Esophagus squamous epithelium (tissue), 5 donors: ENCODE measurements at places on chromosomes 3 and 15.
A peak's percentile ranks its signal among the peaks of the same experiment; 100 is the strongest.

DNA sequence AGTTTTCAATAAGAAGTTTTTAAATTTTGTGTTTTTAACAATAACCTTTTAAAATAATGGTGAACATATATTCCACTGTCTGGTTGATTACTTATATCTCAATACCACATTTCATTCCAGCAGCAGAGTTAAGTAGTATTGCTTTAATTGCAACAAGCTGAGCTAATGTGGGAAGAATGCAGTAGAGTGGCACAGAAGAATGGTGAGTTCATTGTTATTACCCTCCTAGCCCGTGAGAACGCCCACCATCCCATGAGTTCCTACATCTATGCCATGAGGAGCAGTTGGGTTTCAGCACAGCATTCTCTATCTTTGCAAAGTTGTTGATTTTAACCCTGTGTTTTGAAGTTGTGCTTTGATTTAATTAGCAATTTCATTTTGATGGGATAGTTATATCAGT is 17.8 kb upstream of the NR2E3 start:
- DNase-seq: no peak

DNA sequence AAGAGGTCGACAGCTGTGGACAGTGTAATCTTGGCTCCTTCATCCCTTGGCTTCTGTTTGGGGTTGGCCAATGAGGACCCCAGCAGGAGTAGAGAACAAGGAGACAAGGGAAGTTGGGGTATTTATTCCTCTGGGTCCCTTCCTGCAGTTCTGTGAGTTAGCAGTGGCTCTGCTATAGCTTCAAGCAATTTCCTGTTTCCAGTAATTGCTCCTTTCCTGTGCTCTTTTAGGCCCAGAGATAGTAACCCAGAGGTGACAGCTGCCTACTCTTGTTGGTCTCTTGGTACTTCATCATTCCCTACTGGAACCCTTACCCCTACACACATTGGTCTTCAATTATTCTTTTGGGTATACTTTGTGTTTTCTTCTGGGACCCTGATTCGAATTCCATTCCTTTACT is 92.9 kb downstream of the NR1D2 start:
- no peak for DNase-seq

DNA sequence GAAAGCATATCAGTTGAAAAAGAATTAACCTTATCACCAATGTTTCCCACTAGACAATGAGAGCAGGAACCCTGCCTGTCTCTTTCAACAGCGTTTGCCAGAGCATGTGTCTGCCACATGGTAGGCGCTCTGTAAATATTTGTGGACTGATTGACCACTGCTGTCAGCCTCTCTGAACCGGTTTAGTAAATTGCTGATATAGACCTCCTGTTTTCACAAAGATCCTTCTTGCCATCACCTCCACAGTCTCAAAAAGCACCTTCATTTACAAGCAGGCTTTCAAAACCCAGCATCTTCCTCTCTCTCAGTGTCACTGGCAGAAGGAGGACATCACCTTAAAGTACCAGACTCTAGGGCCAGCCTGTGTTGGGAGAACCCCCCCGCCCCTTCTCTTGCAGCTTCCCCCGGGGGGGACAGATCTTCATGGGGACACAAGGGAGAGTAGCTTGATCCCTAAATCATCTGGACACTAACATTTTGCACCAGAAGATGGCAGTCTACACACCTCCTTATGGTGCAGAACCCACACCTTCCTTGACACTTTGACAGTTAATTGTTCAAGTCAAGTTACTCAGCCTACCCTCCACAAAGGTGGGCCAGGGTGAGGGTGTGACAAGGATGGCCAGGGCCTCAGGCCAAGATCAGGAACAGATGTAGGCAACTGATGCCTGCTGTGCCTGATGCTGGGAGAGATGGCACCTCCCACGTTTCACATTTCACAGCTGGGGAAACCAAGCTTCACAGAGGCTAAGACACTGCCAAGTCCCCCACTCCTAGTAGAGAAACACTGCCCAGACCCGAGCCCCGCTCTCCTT is 37.8 kb upstream of the USP3 start:
- no peak for DNase-seq

DNA sequence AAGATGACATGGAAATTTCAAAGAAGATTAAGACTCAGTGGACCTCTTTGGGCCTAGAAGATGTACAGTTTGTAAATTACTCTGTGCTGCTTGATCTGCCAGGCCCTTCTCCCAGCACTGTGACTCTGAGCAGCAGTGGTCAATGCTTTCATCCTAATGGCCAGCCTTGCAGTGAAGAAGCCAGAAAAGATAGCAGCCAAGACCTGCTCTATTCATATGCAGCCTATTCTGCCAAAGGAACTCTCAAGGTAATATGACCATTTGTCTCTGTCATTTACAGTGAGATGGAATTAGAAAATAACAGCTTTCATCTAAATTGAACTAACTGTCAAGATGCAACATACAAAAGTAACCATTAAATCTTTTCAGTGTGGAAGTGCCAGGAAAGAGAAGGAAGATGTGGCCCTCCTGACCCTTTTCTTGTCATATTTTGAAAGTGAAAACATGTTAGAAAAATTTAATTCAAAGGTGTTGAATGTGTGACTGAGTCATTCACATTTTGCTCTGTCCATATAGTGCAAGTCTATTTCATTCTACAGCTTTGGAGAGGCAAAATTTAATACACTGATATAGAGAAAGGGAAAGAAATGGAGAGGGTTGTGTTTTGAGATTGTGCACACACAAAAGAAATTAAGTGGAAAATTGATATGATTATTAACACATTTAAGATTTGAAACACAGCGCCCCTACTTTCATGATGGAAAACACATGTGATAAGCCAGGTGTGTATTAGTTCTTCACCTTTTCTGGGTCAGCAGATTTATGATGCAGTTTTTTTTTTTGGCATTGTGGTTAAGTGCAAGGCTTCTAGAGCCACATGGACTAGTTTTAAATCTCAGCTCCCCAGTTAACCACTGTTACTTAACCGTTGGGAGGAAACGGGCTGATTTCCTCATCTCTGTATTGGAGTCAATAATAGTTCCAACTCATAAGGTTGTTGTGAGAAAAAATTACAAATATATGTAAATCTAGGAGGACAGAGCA is 375.1 kb downstream of the NAALADL2 start:
- DNase-seq: no peak

DNA sequence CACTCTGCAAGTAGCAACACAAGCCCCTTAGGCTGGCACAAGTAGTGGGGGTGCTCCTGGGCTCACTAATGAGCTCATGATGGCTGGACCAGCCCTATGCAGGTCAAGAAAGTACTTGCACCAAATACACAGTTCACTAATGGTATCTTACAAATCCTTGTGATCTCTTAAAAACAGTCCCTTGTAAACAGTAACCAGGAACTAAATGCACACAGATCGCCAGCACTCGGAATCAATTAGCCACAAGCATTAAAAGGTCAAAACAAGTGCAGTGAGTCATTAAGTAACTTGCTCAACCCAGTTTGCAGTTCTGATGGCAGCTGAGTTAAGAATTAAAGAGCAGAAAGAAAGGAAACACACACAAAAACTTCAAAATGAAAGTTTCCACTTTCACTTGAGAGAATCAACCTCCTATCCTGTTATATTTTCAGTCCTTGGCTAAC is 43.2 kb downstream of the ARHGEF3 start:
- DNase-seq: no peak

DNA sequence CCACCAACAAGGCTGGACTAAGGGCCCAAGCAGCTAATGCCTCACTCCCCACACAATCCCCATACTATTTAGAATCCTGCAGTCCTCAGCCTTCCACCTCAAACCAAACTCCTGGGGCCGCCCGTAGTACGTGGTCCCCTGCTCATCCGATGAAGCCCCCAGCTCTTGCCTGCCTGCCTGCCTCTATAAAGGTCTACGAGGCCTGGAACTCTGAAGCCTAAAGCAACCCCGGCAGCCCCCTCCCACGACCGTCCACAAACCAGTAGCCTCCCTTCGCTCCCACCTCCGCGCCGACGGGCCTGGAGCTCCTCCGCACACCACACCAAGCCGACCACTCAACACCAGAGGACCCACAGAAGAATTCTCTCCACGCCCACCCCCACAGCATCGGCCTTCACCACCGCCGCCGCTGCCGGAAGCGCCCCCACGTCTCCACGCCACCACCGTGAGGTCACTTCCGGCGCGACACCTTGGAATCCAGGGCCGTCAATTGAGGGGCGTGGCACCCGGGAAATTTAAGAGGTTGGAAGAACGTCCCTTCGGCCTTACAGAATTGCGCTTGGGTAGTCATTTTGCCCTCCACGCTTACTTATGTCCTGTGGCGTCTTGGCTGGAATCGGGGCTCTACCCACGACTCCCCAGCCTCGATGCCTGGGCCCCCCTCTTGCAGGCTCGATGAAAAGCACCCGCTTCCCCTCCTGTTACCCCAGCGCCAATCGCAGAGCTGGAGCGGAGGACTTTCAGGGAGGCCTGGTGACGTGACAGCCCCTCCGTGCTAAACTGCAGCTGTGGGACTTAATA is at the start of gene EDC3:
EDC3 (minus strand) TSS at position 428 of the 801 bp plus-strand sequence. CDS start 20,900 bp downstream, outside the sequence.
- DNase-seq: peak; percentile 30

GRCh38 chr3:24503616-24504113 is 9.0 kb upstream of the THRB start:
- DNase-seq: no peak

DNA sequence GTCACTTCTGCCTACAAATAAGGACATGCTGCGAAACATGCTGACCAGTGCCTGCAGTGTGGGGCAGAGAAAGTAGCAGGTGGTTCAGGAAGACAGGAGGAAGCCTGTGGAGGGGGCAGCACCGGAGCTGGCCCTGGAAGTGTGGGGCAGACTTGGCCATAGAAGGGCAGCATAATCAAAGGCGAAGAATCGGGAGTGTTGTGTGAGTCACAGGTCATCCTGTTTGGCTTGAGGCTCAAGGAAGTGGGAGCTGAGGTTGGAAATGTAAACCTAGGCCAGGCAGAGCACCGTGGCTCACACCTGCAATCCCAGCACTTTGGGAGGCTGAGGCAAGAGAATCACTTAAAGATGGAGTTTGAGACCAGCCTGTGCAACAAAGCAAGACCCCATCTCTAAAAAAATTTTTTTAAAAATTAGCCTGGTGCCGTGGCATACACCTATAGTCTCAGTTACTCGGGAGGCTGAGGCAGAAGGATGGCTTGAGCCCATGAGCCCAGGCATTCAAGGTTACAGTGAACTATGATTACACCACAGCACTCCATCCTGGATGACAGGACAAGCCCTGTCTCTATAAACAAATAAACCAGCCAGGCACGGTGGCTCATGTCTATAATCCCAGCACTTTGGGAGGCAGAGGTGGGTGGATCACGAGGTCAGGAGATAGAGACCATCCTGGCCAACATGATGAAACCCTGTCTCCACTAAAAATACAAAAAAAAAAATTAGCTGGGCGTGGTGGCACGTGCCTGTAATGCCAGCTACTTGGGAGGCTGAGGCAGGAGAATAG is 54.0 kb downstream of the FAM43A start:
- no peak for DNase-seq

- no peak for DNase-seq
Measured at GRCh38 chr3:130557336-130558035, 40.5 kb downstream of the COL6A6 start.

GRCh38 chr3:70840106-70840870 is 527.9 kb upstream of the MDFIC2 start:
- no peak for DNase-seq

DNA sequence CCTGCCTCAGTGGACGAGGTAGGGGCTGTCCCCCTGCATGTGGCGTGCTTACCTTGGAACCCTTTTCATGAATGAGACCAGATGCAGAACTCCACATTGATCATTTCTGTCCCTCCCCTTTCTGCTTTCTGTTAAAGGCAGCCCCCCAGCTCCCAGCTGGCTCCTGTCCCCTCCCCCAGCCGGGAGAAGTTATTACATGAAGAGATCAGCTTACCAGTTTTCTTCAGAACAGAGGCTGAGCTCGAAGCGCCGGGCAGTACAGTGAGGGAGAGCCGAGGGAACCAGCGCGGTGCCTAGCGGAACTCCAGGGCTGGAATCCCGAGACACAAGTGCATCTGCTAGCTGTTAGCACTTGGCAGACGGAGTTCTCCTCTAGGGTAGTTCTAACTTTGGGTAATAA is 263.3 kb upstream of the NR2E3 start:
- DNase-seq: no peak
